ENCODE measurements at places on chromosomes 1 and 21.

DNA sequence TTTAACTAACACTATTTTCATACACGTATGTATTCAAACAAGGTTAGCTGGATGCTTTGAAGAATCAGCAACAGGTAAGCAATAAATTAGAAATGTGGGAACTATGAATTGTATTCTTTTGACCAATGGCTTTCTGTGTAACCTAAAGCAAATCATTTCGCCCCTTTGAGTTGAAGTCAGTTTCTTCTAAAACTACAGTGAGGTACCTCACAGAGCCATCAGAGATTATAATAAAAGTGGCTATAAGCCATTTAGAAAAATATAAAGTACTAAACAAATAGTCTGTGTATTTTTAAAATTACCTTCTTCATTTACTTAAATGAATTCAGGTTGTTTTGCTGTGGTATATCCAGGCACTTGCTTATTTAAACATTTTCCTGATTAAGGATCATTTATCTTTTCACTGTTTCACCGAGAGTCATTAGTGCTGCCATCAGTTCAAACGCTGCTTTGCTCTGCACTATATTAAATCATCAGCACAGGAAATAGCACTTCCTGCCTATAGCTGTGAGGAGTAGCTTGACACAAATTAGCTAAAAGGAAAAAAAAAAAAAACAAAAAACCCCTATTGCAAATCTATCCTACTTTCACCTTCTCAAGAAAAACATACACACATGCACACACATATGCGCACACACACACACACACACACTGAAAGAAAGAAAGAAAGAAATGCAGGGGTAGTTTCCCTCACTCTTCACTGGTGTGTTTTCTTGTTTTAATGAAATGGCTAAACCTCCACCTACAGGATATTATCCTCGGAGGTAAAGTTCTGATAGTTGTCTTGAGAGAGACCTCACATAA is 39.8 kb upstream of the C1orf105 start:
- no peak for DNase-seq

DNA sequence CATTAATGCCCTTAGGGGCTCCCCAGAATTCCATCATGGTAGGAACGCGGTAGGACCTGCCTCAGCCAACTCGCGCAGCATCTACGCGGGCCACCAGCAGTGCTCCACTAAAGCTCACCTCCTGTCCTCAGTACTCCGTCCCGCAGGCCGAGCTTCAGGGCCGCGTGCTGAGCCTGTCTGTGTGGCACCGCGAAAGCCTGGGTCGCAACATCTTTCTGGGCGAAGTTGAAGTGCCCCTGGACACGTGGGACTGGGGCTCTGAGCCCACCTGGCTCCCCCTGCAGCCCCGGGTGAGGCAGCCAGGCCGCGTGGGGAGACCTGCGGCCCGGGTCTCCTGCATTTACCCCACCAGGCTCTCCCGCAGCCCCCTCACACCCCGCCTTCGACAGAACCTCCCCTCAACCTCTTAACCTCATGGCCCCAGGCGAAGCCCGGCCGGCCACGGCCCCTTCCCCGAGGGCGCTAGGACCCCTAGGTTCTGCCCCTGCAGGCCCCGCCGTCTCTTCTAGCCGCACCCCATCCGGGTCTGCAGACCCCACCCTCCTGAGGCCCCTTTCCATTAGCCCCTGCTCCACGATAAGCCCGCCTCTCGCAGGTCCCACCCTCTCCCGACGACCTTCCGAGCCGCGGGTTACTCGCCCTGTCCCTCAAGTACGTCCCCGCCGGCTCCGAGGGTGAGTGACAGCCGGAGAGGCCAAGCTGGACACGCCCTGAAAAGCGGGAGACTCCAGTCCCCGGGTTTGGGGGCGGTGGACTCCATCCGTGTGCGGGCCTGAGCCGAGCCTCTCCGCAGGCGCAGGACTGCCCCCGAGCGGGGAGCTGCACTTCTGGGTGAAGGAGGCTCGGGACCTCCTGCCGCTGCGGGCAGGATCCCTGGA is 9.1 kb downstream of the SYTL1 start:
- no peak for DNase-seq

DNA sequence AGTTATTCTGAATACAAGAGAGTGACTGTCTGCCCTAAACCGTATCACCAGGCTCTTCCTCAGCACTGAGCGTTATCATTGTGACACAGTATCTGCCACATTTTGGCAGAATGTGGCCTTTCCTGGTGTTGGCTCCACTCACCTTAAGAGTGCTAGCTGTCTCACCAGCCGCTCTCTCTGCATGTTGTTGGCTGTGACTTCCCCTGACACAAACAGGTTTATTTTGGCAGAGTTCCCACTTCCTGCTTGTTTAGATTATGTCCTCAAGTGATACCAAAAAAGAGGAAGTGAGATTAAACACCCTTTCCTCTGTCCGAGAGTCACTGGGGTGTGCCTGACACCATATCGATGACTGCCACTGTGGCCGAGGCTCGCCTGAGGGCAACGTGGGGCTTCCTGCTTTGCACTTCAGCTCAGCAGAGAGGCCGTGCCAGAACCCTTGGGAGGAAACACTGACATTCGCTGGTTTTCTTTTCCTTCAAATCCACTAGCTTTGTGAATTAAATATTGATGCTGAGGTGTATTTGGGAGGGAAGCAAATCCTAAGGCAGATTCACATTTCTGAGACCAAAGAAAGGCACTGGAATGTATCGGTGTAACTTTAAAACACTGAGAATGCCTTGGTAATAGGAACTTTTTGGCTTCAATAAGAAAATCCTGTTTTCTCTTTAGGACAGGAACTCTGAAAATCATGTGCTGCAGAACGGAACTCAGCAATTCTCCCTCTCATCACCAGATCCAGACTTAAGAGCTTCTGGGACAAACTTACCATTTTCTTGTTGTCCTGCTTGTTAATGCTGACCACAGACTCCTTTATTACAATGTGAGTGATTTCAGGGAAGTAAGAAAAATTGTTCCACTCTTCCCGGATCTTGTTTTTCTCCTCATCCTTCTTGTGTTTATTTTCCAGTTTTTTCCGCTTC is 102.1 kb downstream of the JAK1 start:
- DNase-seq: no peak

DNA sequence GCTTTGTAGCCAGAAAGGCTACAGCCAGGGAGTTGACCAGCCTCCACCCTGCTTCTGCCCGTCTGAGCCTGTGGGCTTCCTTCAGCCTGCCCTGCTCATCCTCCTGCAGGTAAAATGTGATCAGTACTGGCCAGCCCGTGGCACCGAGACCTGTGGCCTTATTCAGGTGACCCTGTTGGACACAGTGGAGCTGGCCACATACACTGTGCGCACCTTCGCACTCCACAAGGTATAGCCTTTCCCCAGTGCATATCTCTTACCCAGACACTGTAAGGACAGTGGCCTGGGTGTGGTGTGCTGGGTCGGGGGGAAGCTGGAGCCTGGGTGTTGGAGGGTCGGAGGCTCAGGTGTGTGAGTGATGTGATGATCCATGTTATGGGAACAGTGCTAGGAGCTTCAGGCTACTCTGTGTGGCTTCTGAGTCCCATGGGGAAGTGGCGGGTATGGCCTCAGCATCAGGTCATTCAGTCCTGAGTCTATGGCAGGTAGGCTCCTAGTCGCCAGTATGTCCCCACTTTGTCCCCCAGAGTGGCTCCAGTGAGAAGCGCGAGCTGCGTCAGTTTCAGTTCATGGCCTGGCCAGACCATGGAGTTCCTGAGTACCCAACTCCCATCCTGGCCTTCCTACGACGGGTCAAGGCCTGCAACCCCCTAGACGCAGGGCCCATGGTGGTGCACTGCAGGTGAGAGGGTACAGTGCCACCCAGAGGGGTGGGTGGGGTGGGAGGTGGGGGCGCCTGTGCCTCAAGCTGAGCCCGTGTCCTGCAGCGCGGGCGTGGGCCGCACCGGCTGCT is 31.2 kb upstream of the KDM4A start:
- DNase-seq: no peak

DNA sequence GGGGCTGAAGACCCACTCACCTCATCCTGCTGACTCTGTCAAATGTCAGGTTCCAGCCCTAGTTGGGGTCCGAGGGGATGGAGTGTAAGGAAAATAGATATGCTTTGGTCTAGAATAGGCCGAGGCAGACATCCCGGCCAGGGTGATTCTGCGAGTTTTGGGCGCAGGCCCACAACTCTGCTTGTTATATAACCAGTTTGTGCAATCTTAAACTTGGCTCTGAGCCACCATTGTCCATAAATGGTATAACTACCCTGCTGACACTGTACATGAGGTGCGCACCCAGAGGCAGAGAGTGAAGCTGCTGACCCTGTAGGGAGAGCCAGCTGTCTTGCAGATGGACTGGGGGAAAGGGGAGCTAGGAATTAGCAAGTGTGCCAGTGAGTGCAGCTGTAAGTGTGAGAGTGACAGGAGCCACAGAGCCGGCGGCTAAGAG is 1388.8 kb downstream of the AMY1C start:
- peak; percentile 0 for DNase-seq

GRCh38 chr1:17052641-17053040 is 1.2 kb downstream of the SDHB start:
- DNase-seq: no peak

DNA sequence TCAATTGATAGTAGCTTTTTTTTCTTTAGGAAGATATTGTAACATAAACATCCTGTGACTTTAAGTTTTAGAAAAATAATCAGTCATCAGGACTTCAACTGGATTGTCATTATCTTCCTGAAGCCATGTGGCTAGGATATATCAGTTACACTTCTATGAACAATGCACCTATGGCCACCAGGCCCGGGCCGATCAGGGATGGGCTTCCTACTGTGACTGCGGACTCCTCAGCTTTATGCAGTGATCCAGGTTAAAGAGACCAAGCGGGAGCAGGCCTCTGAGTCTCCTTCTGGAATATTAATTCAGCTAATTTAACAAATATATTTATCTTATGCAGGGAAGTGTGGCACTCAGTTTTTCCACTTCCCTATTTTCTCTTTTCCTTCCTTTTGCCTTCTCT is 200.6 kb downstream of the ADGRL2 start:
- no peak for DNase-seq

DNA sequence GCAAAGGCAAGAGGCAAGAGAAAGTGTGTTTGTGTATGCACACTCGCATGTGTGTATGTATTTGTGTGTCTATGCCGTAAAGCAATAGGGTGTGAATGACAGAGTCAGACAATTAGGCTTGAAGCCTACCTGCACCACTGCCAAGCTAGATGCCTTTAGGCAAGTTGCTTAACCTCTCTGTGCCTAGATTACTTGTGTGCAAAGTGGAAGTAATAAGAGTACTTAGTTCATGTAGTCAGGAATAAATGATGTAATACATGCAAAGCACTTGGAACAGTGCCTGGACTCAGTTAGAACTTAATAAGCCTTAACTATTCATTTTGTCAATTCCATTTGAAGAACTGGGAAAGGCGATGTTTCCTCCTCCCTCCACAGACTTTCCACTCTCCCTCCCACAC is 31.7 kb downstream of the LAMB3 start:
- DNase-seq: peak; percentile 37

- no peak for DNase-seq
These were observed 62.2 kb upstream of the WLS start for GRCh38 chr1:68294367-68295066.

- DNase-seq: no peak
These were observed 324.7 kb upstream of the USP24 start for GRCh38 chr1:55539652-55540512.

Measured in fibroblast of mammary gland (primary cell).